ENCODE measurements at places on chromosomes 3 and 15.

- no peak for DNase-seq
Observed at GRCh38 chr15:36601497-36601932, 22.1 kb downstream of the CDIN1 start.

DNA sequence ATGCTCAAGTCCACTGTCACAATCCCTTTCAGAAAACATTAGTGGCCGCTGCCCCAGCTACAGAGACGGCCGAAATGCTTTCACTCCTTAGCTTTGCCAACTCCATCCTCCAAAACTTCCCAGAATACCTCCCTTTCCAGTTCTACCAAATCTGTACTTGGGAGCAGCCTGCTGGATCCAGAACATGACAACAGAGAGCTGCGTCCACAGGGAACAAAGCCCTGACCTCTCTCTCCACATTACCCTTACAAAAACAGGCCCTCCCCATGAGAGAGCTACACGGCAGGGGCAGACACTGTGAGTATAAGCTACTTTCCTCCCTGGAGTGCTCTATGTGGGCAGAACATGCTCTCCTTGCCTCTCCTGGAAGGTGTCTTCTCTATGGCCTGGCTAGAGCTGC, 6.3 kb downstream of the RBM15B start:
- no peak for DNase-seq

DNA sequence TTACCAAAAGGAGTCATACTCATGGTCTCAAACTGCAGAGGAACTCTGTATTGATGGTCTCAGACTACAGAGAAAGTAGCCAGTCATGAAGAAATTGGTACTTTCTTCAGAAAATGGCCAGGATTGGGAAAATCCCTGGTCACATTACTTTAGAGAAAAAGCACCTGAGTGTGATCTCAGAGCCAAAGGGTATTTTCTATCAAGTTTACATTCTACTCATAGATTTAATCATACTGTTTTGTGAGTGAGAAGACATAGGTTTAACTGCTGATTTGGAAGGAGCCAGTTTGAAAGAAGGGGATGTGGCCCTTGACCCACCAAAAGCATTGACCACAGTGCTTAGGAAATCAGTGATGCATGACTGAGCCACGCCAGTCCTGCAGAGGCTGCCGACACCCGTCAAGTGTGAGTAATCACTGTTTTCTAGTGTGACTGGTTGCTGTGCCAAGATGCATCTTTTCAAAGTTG, 203.6 kb downstream of the AKAP13 start:
- DNase-seq, result peak; percentile 79

DNA sequence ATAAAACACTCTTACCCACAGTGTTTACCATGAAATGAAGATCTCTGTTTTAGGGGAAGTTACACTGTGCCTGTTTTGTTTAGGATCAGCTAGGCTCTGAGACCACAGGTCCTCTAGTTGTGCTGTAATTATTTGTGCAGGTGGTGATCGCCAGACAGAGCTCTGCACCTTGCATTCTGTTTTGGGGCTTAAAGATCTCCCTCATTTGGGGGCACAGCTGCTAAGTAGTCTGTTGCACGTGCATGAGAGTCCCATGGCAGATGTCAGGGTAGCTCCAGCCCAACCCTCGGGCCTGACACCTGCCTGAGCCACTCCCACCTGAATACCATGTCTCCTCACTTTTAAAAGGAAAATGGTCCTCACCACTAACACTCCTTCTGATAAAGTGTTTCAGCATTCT, 12.4 kb downstream of the C3orf20 start:
- DNase-seq, result no peak

DNA sequence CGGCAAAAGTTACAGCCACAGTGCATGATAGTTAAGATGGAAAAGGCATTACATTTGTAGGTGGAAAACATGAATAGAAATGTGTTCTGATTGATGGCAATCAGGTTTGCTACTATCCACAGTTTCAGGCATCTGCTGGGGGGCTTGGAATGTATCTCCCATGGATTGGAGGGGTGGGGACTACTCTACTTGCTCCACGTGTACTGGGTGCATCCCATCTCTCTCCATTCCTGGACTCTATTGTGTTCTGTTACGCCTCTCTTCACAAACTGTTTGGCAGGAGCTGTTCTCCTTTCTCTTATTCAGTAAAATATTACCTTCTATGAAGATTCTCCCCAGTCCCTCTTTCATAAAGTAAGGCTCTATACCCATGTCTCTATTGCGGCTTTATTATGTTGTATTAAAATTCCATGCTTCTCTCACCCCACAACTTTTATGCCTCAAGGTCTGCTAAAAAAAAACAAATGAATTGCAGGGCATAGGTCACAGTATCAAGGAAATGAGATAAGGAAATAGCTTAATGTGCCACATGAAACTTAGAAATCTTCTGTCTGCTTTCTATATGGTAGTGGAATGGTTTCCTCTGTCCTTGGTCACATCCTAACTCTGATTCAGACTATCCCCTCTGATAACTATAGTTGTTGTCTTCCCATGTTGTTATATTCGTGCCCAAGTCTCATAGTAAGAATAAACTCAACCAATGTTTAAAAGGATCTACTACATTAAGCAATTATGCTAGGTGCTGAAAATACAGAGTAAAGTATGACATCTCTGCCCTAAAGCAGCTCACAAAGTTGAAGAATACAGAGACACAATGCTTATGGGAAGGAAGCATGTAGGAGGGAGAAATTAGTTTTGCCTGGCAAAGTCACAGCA, 43.2 kb downstream of the LRRFIP2 start:
- no peak for DNase-seq

DNA sequence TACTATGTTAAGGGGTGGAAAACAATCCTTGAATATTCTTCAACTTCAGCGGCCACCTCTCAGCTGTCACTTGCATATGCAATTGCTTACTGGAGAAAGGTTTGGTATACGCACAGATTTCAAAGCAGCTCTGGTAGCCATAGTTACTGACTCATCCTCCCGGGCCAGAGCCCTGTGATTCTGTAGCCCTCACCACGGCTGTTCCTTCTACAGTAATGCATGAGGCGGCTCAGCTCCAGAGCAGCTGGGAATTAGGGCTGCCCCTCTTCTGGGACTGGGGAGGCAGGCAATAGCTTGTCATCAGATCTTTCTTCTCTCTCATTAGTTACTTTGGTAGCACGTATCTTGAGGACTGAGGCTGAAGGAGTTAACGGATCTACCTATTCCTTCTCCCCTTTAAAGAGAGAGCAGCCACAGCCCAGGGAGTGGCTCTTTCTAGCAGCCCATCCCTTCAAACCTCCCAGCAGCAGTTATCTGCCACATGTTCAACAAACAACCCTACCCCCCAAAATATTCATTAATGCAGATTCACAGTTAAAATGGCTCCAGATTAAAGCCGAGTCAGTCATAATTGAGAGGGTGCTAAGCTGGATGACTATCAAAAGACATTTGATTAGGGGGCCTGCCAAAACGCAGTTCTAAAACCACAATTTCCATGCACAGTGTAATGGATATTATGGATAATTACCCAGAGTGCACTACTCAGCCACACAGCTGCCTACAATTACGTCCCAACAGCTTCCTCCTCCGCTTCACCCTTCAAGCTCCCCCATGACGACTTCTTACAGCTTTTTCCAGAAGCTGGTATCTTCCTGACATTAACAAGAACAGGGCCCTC, 54.7 kb downstream of the ETV5 start:
- no peak for DNase-seq

DNA sequence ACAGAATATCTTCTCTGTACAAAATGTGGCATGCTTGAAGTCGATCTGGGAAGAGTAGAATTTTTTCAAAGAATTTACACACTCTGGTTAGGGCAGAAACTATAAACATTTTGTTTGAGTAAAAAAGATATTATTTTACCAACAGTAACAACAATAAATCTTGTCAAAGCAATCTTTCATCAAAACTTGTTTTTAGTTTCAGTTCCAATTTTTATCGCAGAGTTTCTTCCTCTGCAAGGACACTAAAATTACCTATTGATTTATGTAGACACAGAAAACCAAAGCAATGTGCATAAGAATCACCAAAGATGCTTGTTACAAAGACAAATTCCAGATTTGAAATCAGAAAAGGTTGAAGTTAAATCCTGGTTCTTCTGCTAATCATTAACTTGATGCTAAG, 61.9 kb downstream of the CGGBP1 start:
- DNase-seq, result no peak

DNA sequence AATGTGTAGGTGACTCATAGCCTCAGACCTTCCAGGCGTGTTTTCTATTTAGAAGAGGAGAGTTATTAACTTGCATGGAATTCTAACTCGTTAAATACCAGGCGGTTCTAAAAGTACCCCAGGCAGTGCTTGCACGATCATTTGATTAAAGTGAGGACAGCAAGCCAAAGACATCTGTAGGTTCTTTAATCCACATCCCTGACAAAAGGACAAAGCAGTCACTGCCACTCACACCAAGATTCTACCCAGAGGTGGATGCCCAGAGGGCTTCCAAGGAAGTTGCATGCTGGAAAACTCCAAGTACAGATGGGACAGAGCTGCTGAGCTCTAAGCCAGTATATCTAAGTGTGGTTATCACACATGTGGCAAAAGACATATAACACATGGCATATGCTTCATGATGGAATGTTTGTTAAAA, 372.1 kb downstream of the ROBO2 start:
- DNase-seq, result no peak

- no peak for DNase-seq
Observed at GRCh38 chr15:78112551-78112950, 18.7 kb downstream of the CIB2 start.
